Activated CD4-positive, alpha-beta T cell treated with anti-CD3 and anti-CD28 coated beads, Interleukin-2, amount 50 U/mL, for 24 hours (primary cell): ENCODE measurements at places on chromosomes 4 and X.

GRCh38 chr4:83121246-83121645 is 6.7 kb upstream of the PLAC8 start:
- DNase-seq: no peak

DNA sequence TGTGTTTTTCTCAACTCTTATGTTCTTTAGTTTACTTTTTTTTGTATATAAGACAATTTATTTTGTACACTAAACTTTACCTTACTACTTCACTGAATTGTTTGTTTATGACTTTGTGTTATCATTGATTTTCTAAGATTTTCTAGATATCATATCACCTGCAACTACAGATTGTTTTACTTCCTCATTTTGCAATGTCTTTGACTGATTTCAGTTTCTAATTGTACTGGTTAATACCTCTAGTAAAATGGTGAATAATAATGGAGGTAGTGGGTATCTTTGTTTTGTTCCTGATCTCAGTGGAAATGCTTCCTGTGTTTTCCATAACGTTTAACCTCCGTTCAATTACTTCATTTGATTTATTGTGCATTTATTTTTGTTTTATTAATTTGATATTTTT is 490.2 kb downstream of the TLL1 start:
- DNase-seq: no peak

GRCh38 chr4:133124746-133125145 is 24.3 kb upstream of the PCDH10 start:
- no peak for DNase-seq

- no peak for DNase-seq
Observed at GRCh38 chrX:104987063-104987462, 233.4 kb downstream of the TEX13A start.

DNA sequence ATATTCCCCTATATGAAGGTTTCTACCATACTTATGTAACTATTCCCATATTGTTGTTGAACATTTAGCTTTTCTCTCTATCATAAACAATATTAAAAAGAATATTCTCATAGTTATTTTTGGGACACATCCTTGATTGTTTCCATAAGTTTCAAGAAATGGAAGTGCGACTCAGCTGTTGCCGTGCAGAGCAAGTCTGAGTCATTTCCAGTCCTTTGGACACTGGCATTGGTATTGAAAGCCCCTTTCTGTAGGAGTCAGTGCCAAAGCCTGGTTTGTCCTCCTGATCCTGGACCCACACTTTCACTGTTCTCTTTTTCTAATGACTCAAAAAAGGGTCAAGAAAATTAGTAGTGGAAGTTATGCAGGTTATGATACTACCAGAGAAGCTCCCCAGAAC is 108.3 kb upstream of the DIAPH2 start:
- no peak for DNase-seq
